Activated effector memory CD4-positive, alpha-beta T cell treated with anti-CD3 and anti-CD28 coated beads, Interleukin-2, amount 50 U/mL, for 16 hours (primary cell): ENCODE measurements at places on chromosomes 7 and 10.

GRCh38 chr7:148290538-148290937 lies 300.0 kb upstream of the C7orf33 start:
- DNase-seq = no peak

- DNase-seq = peak; percentile 37
Observed at GRCh38 chr7:140304191-140304799, 94.0 kb downstream of the SLC37A3 start.

- no peak for DNase-seq
Observed at GRCh38 chr7:43491984-43492383, 90.9 kb upstream of the STK17A start.

DNA sequence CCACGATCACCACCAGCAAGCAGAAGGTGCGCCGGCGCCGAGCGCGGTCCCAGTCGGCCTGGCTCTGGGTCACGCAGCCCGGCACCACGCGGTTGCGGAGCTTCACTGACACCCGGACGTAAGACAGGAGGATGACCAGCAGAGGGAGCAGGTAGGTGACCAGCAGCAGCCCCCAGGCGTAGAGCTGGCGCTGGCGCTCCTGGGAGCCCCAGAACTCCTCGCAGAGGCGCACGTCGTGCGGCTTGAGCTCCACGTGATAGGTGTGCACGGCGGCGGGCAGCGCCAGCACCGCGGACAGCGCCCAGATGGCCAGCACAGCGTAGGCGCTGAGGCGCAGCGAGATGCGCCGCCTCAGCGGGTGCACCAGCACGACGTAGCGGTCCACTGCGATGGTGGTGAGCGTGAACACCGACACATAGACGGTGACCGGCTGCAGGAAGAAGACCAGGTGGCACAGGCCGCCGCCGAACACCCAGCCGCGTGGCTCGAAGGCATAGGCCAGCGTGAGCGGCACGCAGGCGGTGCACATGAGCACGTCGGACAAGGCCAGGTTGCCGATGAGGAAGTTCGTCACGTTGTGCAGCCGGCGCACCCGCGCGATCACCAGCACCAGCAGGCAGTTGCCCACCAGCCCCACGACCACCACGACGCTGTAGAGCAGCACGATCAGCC lies 920 bp downstream of the PRLHR start:
- DNase-seq = peak; percentile 66

GRCh38 chr7:156027821-156028220 lies 215.6 kb upstream of the SHH start:
- no peak for DNase-seq

DNA sequence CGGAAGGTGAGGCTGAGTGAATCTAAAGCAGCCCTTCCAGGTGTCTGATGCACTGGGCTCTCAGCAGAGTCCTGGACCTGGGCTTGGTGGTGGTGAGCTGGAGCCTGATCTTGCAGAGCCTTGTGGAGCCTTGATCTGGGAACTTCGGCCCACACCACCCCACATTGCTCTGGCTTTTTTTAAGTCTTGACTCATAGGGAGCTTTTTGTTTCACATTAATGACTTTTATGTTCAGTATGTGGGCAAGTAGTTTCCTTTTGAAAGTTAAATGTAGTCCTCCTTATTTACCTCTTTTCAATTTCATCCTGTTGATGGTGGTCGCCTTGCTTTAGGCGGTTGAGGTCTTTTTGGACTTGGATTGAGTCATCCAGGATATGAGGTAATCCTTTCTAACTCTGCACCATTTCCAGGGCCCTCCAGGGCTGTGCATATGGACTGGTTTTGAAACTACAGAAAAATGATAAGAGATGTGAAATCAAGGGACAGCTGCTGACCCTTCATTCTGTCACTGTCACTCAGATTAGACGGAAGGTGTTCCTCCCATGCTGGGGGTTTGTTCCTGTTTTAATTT lies 2.9 kb upstream of the NRAP start:
- no peak for DNase-seq

- DNase-seq = peak; percentile 52
Observed at GRCh38 chr7:1673581-1674118, 3.6 kb downstream of the ELFN1 start.

DNA sequence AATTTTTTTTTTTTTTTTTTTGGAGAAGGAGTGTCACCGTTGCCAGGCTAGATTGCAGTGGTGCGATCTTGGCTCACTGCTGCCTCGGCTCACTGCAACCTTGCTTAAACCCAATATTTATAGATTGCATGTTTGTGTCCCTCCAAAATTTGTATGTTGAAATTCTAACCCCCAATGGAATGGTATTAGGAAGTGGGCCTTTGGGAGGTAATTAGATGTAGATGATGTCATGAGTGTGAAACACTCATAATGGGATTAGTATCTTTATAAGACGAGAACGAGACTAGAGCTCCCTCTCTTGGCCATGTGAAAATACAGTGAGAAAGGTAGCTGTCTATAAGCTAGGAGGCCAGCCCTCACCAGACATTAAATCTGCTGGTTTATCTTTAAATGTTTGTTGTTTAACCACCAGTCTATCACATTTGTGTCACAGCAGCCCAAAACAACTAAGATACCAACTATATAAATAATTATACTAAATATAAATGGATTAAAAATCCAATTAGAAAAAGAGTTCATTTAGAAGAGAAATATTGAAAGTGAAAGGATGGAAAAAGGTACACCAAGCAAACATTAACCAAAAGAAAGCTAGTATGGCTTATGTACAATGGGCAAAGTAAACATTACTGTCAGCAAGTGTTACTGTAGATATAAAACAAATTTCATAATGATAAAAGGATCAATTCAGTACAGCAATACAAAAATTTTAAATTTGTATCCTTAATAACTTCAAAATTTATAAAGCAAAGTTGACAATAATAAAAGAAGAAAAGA lies 9.3 kb downstream of the TCAF1 start:
- no peak for DNase-seq

DNA sequence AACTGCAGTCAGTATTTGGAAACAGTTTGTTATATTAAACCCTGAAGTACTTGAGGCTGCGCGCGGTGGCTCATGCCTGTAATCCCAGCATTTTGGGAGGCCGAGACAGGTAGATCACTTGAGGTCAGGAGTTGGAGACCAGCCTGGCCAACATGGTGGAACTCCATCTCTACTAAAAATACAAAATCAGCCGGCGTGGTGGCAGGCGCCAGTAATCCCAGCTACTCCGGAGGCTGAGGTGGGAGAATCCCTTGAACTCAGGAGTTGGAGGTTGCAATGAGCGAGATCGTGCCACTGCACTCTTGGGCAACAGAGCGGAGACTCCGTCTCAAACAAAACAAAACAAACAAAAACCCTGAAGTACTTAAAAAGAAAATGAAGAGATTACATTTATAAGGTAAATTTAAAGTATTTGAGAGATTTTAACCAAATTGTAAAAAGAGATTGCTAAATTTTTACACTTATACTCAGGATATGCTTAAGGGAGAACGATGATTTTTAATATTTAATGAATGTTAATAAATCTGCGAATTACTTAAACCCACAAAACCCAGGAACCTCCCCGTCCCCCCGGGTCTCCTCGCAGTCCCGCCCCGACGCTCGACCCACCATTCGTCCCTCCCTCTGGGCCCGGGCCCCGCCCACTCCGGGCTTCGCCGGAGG lies 425 bp upstream of the MTG1 start:
- peak; percentile 62 for DNase-seq

- DNase-seq = no peak
Observed at GRCh38 chr10:86244297-86245014, 122.1 kb downstream of the GRID1 start.

GRCh38 chr10:97015240-97015639 lies 170.5 kb downstream of the SLIT1 start:
- DNase-seq = no peak

DNA sequence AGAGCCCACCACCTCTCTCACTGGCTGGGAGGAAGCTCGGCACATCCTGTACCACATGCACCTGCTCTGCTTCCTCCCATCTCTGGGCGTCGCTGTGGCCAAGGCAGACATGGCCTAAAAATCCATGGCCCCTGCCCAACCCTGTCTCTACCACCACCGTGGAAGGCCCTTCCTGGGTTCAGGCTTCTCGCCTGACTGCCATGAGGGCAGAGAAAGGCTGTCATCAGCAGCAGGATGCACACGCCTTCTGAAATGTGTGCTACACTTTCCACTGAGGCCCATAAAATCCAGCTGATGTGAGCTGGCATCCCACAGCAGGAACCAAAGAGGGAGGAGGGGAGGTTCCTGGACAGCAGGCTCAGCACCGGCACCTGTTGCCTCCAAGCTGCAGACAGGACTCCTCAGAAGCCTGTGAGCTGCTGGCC lies 93.4 kb downstream of the PTPRN2 start:
- DNase-seq = no peak

GRCh38 chr10:24435374-24435773 lies 226.4 kb downstream of the KIAA1217 start:
- DNase-seq = no peak

- no peak for DNase-seq
Observed at GRCh38 chr7:14582010-14582409, 320.5 kb downstream of the DGKB start.

DNA sequence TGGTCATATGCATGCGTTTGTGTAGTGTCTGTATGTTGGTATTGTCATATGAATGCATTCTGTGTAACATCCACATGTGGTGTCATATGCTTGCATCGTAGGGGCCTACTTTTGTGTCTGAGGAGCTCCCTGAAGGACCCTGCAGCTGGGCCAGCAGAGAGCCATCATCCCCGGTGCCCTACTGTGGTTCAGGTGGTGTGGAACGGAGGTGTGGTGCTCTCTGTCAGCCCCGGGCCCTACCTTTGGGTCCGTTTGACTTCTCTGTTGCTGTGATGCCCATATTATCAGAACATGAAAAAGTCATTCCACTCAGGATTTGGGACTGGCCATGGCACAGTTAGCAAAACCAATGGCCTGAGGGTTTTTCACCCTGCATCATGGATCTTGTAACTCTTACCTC lies 217.9 kb downstream of the ADARB2 start:
- DNase-seq = no peak

- no peak for DNase-seq
Observed at GRCh38 chr7:87398446-87398845, 53.0 kb downstream of the CROT start.

DNA sequence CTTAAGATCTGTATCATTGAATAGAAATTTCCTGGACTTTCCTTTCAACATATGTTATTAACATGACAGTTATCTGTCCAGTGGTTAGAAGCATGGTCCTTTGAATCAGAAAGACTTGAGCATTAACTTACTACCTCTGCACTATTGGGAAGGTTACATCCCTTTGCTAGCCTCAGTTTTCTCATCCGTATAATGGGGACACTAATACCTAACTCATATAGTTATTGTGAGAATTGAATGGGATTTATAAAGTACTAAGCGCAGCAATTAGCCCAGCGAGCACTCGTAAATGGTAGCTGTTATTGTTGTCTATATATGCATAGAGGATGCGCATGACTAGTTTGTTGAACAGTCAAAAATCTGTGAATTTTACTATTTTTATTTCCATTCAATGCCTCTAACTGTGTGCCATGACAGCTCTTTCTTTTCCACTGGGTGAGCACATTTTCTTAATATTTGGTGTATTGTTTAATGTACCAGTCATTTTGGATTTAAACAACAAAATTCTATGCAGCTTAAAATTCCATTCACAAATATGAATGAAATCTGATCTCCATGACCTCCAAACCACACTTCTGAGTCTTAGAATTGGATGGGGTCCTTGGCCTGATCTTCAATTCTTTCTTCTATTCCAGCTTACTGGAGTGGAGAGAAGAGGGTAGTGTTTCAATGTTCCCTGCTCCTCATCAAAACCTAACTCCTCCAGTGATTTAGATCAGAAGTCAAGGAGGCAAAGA lies 65.0 kb downstream of the CACNB2 start:
- DNase-seq = no peak
